ENCODE measurements at places on chromosomes 5 and 9. TPM values are rescaled to one million over a fixed set of nuclear protein-coding genes. Genes with fewer than 3 reads are reported as not detected.

The PCDHB14 gene
- 7.9 TPM for total RNA-seq

GRCh38 chr5:126961702-126962101, 68.7 kb downstream of the MARCHF3 start:
- H3K4me1 ChIP-seq: peaks cover 9% of the 10 kb centered on the region
- no peak overlapping the region for H3K4me3 ChIP-seq
- H3K27me3 ChIP-seq: no peaks in the 10 kb centered on the region
- no peaks in the 10 kb centered on the region for H3K36me3 ChIP-seq
- DNase-seq: no peak

- H3K4me3 ChIP-seq: no peak overlapping the region
- H3K4me1 ChIP-seq: peaks cover 6% of the 10 kb centered on the region
- no peaks in the 10 kb centered on the region for H3K36me3 ChIP-seq
- no peak for DNase-seq
- H3K27me3 ChIP-seq: no peaks in the 10 kb centered on the region
Measured at GRCh38 chr5:82785882-82786509, 291.2 kb downstream of the TMEM167A start.

DNA sequence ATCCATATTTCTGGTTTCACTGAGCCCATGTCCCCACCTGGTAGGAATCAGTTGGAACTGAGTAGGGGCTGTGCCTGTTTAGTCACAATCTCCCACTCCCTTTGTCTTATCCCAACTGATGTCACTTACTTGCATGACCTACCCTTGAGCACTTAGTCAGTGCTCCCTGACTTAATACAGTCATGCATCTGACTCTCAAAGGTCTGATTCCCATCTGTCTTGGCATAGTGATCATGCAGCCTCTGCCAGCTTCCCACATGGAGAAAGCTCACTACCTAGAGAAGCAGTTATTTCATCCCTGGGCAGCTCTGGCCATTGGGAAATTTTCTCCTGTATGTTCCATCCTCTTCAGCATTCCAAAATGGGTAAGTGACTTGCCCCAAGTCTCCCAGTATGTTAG, 24.8 kb downstream of the ABLIM3 start:
- H3K4me3 ChIP-seq: no peak overlapping the region
- no peak for DNase-seq
- no peak overlapping the region for H3K27ac ChIP-seq
- H3K27me3 ChIP-seq: peaks cover 3% of the 10 kb centered on the region
- peaks cover 12% of the 10 kb centered on the region for H3K4me1 ChIP-seq
- no peaks in the 10 kb centered on the region for H3K36me3 ChIP-seq

GRCh38 chr5:178590141-178590923, at the start of gene COL23A1:
TSS of gene COL23A1 (minus strand) at chr5:178590393.
- H3K4me3 ChIP-seq: peak within 1 kb of the TSS; percentile 77
- H3K4me1 ChIP-seq: peaks cover 14% of the 10 kb centered on the region

- H3K4me3 ChIP-seq: no peak overlapping the region
- H3K4me1 ChIP-seq: peaks cover 34% of the 10 kb centered on the region
- H3K27me3 ChIP-seq: peaks cover 4% of the 10 kb centered on the region
- no peak for DNase-seq
- peak overlapping the region; percentile 80 for H3K27ac ChIP-seq
Measured at GRCh38 chr9:121285835-121286687, 18.1 kb downstream of the GSN start.

- H3K27me3 ChIP-seq: no peaks in the 10 kb centered on the region
- no peaks in the 10 kb centered on the region for H3K36me3 ChIP-seq
- H3K4me3 ChIP-seq: peak overlapping the region; percentile 95
- DNase-seq: no peak
Measured at GRCh38 chr9:36258996-36259533, 817 bp upstream of the GNE start.

The BAAT gene
- total RNA-seq: 0.36 TPM

GRCh38 chr5:77337246-77337645, 126.8 kb downstream of the PDE8B start:
- H3K36me3 ChIP-seq: no peaks in the 10 kb centered on the region
- peaks cover 7% of the 10 kb centered on the region for H3K4me1 ChIP-seq
- H3K27me3 ChIP-seq: no peaks in the 10 kb centered on the region
- DNase-seq: no peak

The S1PR3 gene
- 1.7 TPM for total RNA-seq

- H3K27ac ChIP-seq: no peak overlapping the region
- no peak overlapping the region for H3K4me3 ChIP-seq
- peaks cover 9% of the 10 kb centered on the region for H3K36me3 ChIP-seq
- no peak for DNase-seq
- peaks cover 6% of the 10 kb centered on the region for H3K4me1 ChIP-seq
Measured at GRCh38 chr9:35798658-35799374, 7.4 kb downstream of the NPR2 start.

The OMD gene
- total RNA-seq: not detected

The SLC6A18 gene
- total RNA-seq: not detected

GRCh38 chr9:118091711-118092500, 387.7 kb downstream of the TLR4 start:
- DNase-seq: no peak
- no peaks in the 10 kb centered on the region for H3K27me3 ChIP-seq
- no peak overlapping the region for H3K4me3 ChIP-seq
- H3K27ac ChIP-seq: peak overlapping the region; percentile 51

The LYRM7 gene
- 6.1 TPM for total RNA-seq

- peaks cover 18% of the 10 kb centered on the region for H3K27me3 ChIP-seq
- H3K27ac ChIP-seq: no peak overlapping the region
- no peaks in the 10 kb centered on the region for H3K36me3 ChIP-seq
- H3K4me1 ChIP-seq: peaks cover 2% of the 10 kb centered on the region
Measured at GRCh38 chr5:143239882-143240518, 163.5 kb downstream of the NR3C1 start.

The SPATA31C1 gene
- not detected for total RNA-seq

GRCh38 chr9:94779693-94780290, 53.3 kb downstream of the AOPEP start:
- H3K4me3 ChIP-seq: no peak overlapping the region
- H3K27me3 ChIP-seq: no peaks in the 10 kb centered on the region
- peaks cover 3% of the 10 kb centered on the region for H3K36me3 ChIP-seq

DNA sequence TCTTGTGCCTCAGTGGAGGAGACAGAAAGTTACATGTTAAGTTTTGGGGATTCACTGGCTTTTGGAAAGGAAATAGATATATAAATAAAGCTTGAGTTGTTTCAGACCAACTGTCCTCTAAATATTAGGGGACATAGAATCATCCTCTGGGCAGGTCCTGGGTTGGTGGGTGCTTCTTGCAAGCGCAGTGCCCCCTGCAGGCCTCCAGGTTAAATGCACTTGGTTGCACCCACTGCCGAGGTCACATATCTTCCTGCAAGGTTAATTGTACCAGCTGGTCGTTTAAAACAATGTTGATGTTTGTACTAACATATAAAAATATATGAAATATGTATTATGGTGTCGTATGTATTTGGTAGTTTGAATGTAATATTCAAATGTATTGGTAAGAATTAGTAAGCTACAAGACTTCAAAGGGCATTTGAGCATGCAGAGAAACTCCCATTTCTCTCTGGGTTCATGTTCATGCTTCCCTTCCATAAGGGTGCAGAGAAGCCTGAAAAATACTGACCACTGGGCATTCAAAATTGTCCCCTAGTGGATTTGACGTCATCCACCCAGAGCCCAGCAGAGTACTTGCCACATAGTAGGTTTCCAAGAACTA, 87.0 kb downstream of the ZNF618 start:
- peaks cover 11% of the 10 kb centered on the region for H3K36me3 ChIP-seq
- no peak overlapping the region for H3K27ac ChIP-seq
- DNase-seq: no peak
- no peaks in the 10 kb centered on the region for H3K27me3 ChIP-seq
- H3K4me3 ChIP-seq: no peak overlapping the region

- no peak overlapping the region for H3K27ac ChIP-seq
- H3K4me3 ChIP-seq: no peak overlapping the region
- no peaks in the 10 kb centered on the region for H3K4me1 ChIP-seq
- no peak for DNase-seq
- no peaks in the 10 kb centered on the region for H3K36me3 ChIP-seq
Measured at GRCh38 chr5:178642351-178642909, 15.6 kb upstream of the CLK4 start.

DNA sequence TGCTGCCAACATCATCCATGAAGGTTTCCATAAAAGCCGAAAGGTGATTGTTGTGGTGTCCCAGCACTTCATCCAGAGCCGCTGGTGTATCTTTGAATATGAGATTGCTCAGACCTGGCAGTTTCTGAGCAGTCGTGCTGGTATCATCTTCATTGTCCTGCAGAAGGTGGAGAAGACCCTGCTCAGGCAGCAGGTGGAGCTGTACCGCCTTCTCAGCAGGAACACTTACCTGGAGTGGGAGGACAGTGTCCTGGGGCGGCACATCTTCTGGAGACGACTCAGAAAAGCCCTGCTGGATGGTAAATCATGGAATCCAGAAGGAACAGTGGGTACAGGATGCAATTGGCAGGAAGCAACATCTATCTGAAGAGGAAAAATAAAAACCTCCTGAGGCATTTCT, 10.1 kb downstream of the TLR4 start:
- H3K4me1 ChIP-seq: no peaks in the 10 kb centered on the region
- H3K27me3 ChIP-seq: peaks cover 3% of the 10 kb centered on the region
- no peak overlapping the region for H3K27ac ChIP-seq
- H3K4me3 ChIP-seq: no peak overlapping the region
- no peaks in the 10 kb centered on the region for H3K36me3 ChIP-seq

- H3K4me3 ChIP-seq: no peak overlapping the region
- H3K4me1 ChIP-seq: peaks cover 12% of the 10 kb centered on the region
- no peak overlapping the region for H3K27ac ChIP-seq
Measured at GRCh38 chr9:107733523-107733894, 243.9 kb upstream of the KLF4 start.

The FAM221B gene
- total RNA-seq: not detected

DNA sequence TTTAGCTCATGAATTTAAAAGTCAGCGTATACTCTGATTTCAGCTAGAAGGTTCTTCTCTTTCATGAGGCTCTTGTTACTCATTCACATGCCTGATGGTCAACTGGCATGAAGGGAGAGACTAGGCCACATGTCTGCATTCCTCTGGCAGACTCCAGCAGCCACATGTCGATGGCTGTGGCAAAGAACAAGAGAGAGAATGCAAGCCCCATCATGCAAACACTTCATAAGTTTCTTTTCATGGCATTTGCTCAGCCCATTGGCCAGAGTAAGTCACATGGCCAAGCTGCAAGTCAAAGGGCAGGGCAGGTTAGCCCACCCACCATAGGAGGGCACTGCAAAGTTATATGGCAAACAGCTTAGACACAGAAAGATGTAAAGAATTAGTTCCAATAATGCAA, 5.4 kb downstream of the KCNV2 start:
- no peaks in the 10 kb centered on the region for H3K27me3 ChIP-seq
- no peak overlapping the region for H3K4me3 ChIP-seq

The WDR31 gene
- 5.1 TPM for total RNA-seq

The PDE6A gene
- total RNA-seq: not detected

DNA sequence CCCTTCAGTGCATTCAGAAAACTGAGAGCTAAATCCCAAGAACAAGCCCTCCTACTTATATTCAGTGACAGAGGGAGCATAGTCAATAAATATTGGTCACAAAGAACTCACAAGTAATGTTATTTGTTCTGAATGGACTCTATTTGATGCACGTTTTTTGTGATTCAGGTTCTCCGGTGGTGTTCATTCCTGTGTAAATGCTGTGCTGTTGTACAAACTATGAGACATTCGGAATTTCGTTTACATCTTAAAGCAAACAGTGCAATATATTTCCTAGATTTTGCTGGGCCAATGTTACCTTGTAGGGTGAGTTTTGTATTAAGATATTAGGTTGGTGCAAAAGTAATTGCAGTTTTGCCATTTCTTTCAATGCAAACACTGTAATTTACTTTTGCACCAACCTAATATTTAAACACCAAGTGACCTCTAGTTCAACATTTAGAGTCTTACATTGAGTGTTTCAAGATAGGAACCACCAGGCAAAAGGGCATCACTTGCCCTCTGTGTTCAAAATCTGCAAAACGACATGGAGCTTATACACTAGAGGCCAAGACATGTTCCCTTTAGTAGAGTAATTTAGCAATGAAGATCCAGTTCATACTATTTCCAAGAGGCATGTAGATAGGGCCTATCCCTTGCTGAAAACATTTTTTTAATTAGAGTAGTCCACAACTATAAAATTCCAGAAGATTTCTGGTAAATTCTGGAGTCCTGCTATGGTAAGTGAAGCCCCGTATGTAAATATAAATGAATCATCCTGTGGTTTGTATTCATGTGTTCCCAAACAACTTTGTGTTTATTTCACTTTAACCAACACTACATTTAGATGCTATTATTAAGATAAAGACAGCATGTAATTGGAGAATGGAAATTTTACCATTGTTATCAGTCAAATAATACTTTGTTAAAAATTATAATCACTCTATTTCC, 444.0 kb upstream of the PTGER4 start:
- H3K27me3 ChIP-seq: no peaks in the 10 kb centered on the region
- H3K36me3 ChIP-seq: no peaks in the 10 kb centered on the region
- H3K27ac ChIP-seq: no peak overlapping the region
- no peak overlapping the region for H3K4me3 ChIP-seq

- H3K4me3 ChIP-seq: no peak overlapping the region
- H3K27me3 ChIP-seq: no peaks in the 10 kb centered on the region
- DNase-seq: no peak
- H3K4me1 ChIP-seq: peaks cover 29% of the 10 kb centered on the region
- peak overlapping the region; percentile 95 for H3K27ac ChIP-seq
- peaks cover 19% of the 10 kb centered on the region for H3K36me3 ChIP-seq
Measured at GRCh38 chr9:4262735-4263141, 37.1 kb downstream of the GLIS3 start.

- H3K27me3 ChIP-seq: no peaks in the 10 kb centered on the region
- peaks cover 6% of the 10 kb centered on the region for H3K36me3 ChIP-seq
- H3K4me1 ChIP-seq: peaks cover 18% of the 10 kb centered on the region
- no peak overlapping the region for H3K4me3 ChIP-seq
- no peak for DNase-seq
Measured at GRCh38 chr5:62330302-62330701, 24.3 kb downstream of the KIF2A start.

GRCh38 chr5:181152406-181152805, 5.0 kb downstream of the OR2V2 start:
- no peak overlapping the region for H3K4me3 ChIP-seq
- DNase-seq: no peak
- peaks cover 75% of the 10 kb centered on the region for H3K27me3 ChIP-seq
- no peaks in the 10 kb centered on the region for H3K36me3 ChIP-seq
- no peak overlapping the region for H3K27ac ChIP-seq

GRCh38 chr5:123124859-123125595, 36.0 kb downstream of the PRDM6 start:
- H3K36me3 ChIP-seq: no peaks in the 10 kb centered on the region
- H3K4me1 ChIP-seq: peaks cover 6% of the 10 kb centered on the region
- DNase-seq: no peak
- no peak overlapping the region for H3K27ac ChIP-seq
- H3K27me3 ChIP-seq: peaks cover 33% of the 10 kb centered on the region

- no peak overlapping the region for H3K4me3 ChIP-seq
- DNase-seq: no peak
- H3K27me3 ChIP-seq: no peaks in the 10 kb centered on the region
- no peaks in the 10 kb centered on the region for H3K36me3 ChIP-seq
Measured at GRCh38 chr9:78122631-78123030, 91.0 kb upstream of the GNAQ start.

Data from progenitor cell of endocrine pancreas (in vitro differentiated cells).